T-helper 2 cell treated with Interferon-gamma antibody and Interleukin-4, amounts not matched to agents 100 ng/mL and 5 ng/mL, for 36 hours (primary cell): ENCODE measurements at places on chromosomes 1 and 21. TPM values are rescaled to one million over a fixed set of nuclear protein-coding genes. Genes with fewer than 3 reads are reported as not detected.

The CELA3A gene
- not detected in 2 replicates for total RNA-seq

The MTHFR gene
- total RNA-seq: 23.2 and 24.6 TPM in 2 replicates

The NR0B2 gene
- not detected in 2 replicates for total RNA-seq

The SH2D5 gene
- total RNA-seq: 0.07 TPM in 1 of 2 replicates, not detected in the other

The B3GALT2 gene
- total RNA-seq: 0.50 and 0.80 TPM in 2 replicates
